Testis (tissue), 5 donors: ENCODE measurements at places on chromosomes 7 and 10. TPM values are rescaled to one million over a fixed set of nuclear protein-coding genes. Genes with fewer than 3 reads are reported as not detected.

Gene UCMA
- polyA plus RNA-seq: not detected

Gene VAX1
- 0.47 TPM for polyA plus RNA-seq

Gene ABHD11
- polyA plus RNA-seq: 21.6 TPM

Gene TMEM273
- polyA plus RNA-seq: 8.2 TPM

Gene PMPCB
- polyA plus RNA-seq: 92.0 TPM

Gene SPDYE16
- 4.1 TPM for polyA plus RNA-seq

Gene SPDYE11
- 6.5 TPM for polyA plus RNA-seq

Gene SFTPA2
- not detected for polyA plus RNA-seq

Gene PSD
- polyA plus RNA-seq: 17.7 TPM

Gene FKBP6
- 148 TPM for polyA plus RNA-seq

Gene SH2B2
- 4.6 TPM for polyA plus RNA-seq

Gene PON1
- polyA plus RNA-seq: 0.61 TPM

Gene NUTM2B
- polyA plus RNA-seq: 5.6 TPM

Gene CCDC172
- polyA plus RNA-seq: 6.7 TPM

Gene MYH16
- polyA plus RNA-seq: 2.1 TPM

Gene FAM221A
- polyA plus RNA-seq: 29.5 TPM

Gene SORCS3
- polyA plus RNA-seq: 2.2 TPM
